Caco-2 (cell line): ENCODE measurements at places on chromosomes 4 and X.

DNA sequence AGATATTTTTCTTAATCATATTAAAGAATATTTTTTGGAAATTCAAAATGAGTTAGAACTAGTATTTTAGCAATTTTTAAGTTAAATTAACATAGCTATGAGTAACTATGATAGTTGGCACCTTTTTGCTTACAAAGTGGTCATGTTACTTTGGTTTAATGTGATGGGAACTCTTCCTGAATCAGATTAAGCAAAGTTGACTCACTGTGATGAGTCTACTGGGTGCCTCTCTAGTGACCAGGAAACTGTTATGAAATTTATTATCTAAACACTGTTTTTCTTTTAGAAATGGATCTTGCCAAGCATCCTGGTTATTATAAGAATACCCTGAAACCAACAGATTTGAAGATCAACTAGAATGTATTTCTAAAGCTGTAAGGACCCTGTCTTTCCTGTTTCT is 985.8 kb downstream of the TRAM1L1 start:
- no peak for DNase-seq

DNA sequence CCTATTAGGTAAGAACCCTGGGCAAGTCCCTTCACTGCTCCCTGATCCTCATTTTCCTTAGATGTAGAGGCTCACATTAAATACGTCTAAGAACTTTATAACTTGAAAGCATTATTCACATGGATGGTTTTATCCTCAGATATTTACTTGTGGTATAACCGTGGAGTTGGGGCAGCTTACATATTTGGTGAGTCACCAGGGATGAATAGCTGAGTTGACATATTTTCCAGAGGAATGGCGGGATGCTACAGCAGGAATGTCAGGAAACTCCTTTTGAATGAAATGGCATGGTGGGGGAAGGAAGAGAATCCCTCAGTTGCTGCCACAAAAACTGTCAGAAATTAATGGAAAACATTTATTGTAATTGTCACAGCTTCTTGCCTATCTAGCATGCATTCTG is 165.3 kb upstream of the RPS6KA3 start:
- no peak for DNase-seq

GRCh38 chr4:30245140-30245539 is 475.0 kb upstream of the PCDH7 start:
- DNase-seq: no peak

DNA sequence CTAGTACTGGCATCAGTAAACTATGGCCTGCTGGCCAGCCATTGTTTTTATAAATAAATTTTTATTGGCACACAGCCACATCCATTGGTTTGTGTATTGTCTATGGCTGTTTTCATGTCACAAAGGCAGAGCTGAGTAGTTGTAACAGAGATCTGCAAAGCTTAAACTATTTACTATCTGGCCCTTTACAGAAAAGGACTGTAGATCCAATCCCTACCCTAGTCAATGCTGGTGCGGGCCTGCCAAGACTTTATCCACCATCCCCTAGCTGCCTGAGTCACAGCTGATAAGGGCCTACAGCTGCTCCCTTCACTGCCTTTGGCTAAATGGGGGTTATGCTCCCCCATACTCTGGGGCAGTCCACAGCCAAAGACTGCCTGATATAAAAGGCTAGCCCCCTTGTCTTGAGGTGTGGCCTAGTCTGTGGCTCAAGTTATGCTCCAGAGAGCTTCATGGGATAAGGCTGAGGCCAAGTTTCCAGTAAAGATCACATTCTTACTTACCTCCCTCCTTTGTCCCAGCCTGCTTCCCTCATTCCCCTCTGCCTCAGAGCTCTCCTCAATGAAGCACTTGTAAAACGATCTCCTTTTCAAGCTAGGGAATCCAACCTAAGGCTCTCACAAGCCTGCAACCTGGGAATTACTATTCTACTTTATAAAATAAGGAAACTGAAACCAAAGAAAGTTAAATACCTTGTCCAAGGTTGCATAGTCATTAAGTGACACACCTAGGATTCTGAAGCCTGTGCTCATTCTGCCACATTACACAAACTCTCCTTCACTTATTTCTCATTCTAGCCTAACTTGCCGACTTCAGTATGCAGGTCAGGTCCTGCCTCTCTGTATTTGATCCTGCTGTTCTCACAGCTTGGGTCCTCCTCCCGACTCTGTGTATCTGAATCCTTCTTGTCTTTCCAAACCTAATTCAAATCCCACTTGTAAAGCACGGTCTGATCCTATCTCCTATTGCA is 20.7 kb downstream of the ACE2 start:
- DNase-seq: no peak

- no peak for DNase-seq
Measured at GRCh38 chr4:66059556-66059955, 389.3 kb upstream of the EPHA5 start.
